ENCODE measurements at places on chromosomes 5 and 9.

DNA sequence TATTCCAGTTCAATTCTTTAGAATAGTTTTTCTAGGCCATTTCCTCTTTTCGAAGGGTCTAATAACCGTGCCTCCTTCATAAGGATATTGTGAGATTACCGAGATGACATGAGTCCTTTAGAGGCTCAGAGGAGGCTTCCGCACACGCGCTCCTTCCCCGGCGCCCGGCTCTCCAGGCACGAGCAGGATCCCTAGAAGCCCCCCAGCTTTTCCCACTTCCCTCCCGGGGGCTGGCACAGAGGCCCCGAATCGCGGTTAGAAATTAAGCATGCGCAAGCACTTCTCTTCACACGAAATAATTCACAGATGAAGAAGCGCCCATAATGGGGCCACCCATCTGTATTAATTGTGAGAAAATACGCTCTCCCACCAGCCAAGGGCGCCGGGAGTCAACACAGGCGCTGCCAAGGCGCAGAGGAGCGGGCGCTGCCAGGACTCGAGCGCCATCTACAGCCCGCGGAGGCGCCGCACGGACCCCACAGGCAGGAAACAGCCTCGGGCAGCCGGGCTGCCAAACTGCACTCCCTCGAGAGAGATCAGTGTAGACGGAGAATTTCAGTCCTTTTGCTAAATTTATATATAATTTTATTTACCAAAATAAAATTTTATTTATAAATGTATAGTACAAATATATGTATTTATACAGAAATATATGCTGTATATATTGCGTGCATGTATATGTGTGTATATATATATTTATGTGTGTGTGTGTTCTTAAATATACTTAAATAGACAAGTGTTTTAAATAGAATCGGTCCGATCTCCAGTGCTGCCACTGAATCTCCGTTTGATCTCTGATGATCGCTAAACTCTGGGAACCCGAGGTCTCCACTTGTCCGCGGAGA, 258.1 kb upstream of the NFIL3 start:
- peak; percentile 80 for DNase-seq

- no peak for DNase-seq
Measured at GRCh38 chr5:168683247-168683926, 104.2 kb upstream of the PANK3 start.

DNA sequence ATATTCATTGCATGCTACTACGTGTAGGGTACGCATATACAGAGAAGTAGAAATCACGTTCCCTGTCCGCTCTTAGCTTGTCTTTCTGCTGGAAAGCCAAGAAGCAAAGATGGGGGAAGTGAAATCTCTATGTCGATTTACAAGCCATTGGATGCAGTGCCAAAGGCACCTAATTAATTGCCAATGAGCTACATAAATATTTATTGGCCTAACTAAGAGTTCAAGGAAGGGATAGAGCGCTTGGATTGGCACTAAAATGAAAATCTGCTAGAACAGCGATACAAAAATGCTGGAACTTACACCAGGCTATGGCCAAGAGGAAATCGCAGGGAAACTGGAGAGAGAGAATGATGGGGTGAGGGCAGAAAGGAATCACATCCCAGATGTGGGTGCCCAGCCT, 10.8 kb downstream of the SMIM23 start:
- no peak for DNase-seq

DNA sequence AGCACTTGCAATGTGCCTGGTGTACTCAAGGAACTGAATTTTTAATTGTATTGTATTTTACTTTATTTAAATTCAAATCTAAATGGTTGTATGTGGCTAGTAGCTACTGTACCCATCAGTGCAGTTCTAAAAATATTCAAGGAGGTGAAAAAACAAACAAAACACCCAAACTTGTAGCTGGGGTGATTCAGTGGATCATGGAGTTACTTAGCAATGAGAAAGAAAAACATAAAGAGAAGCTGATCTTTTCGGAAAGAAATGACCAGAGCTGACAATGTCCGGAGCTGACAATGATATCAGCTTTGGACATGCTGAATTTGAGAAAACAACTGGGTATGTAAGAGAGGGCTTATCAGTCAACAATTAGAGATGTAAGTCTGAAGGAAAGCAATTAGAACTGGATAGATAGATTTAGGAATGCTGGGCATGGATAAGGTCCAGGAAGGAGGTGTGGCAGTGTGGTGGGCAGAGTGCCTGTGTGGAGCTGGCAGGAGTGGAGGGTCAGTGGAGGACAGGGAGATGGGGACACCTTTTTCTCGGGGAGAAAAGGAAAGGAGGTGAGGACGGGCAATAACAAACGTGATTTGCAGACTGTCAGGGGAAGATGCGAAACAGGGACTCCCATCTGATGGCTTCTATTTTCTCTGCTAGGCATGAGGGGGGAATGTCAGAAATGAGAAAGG, 113.2 kb downstream of the DCP2 start:
- DNase-seq: no peak

DNA sequence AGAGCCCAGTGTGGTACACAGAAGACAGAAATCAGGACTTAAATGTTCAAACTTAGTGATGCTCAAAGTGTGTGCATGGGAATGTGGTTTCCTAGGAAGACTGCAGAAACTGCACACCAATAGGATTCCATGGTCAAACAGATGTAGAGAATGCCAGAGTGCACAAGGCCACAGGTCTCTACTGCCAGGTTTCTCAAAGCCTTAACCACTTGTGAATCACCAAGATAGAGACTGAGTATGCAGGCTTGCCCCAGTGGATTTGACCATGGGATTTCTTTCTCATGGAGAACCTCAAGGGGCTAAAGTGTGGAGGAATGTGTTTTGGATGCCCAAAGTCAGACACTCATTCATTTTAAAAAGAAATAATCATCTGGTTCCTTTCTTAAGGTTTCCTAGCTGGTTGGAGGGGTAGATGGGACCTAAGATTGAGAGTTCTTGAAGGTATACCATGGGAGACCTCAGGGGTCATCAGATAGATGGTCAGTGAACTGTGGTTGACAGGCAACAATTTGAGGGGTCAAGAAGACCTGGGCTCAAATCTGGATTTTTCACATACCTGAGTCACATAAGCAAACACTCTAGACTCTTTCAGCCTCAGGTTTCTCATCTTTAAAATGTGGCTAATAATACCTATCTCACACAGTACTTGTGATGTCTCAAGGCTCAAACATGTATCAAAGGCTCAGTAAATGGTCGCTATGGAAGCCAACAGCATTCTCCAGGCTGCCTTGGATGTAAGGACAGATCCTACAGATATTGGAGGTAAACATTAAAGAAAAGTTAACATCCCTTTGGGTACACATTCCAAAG, 81.1 kb downstream of the BOD1 start:
- no peak for DNase-seq

DNA sequence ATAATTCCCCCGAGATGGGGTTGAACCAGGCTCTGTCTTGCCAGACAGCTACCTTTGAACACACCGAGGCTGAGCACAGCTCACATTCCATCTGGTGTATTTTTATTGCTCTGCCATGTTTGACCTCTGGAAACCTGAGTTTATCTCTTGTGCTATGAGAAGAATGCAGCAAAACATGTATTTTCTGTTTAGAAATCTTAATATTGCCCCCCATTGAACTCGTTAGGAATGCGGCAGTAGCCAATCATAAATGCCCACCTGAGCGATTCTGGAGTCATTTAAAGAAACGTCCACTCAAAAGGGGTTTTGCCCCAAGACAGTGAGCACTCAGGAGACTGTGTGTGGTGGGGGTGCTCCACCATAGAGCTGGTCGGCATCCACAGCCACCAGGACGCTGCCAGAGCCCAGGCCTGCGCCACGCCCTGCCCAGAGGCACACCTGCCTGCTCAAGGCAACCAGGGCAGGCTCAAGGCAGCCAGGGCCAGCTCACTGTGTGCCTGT, 26.9 kb downstream of the FGD3 start:
- no peak for DNase-seq

DNA sequence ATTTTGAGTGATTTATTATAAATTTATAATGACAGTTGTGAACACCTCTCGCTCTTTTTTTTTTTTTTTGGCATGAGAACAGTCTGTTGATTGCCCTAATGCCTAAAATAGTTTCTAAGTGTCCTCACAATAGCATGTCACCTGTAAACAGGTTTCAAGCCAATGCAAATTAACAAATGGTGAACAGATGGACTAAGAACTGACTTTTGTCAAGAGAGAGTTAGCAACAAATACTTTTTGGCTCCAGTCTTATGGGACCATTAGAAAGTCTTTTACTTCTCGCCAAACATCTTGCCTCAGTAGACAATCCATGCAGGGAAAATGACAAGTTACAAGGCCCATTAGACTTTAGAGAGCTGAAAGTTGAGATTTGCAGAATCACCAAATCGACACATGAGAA, 67.8 kb downstream of the MED27 start:
- no peak for DNase-seq

- no peak for DNase-seq
Measured at GRCh38 chr9:7984203-7984602, 184.6 kb upstream of the DMAC1 start.

GRCh38 chr9:2375114-2375513, 246.5 kb upstream of the VLDLR start:
- DNase-seq: no peak

- no peak for DNase-seq
Measured at GRCh38 chr5:95181644-95182043, 103.2 kb downstream of the MCTP1 start.

DNA sequence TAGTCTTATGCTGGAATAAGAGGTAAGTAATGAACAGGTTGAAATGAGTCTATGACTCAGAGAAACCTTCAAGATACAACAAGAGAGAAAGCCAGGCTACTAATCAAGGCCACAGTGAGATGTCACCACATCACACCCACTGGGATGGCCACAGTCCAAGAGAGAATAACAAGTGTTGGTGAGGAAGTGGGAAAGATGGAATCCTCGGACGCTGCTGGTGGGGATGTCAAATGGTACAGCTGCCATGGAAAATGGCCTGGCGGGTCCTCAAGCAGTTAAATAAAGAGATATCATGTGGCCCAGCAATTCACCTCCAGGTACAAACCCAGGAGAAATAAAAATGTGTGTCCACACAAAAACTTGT, 41.9 kb upstream of the NEURL1B start:
- no peak for DNase-seq

DNA sequence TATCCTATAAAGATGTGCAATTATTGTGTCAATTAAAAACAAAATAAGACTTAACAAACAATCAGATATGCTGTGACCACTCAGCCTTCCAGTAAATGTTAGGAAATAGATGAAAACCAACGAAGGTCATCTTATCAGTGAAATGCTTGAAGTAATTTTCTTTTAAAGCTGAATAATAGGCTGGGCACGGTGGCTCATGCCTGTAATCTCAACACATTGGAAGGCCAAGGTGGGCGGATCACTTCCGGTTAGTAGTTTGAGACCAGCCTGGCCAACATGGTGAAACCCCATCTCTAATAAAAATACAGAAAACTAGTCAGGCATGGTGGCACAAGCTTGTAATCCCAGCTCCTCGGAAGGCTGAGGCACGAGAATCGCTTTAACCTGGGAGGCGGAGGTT, 31.2 kb downstream of the NLN start:
- DNase-seq: no peak

DNA sequence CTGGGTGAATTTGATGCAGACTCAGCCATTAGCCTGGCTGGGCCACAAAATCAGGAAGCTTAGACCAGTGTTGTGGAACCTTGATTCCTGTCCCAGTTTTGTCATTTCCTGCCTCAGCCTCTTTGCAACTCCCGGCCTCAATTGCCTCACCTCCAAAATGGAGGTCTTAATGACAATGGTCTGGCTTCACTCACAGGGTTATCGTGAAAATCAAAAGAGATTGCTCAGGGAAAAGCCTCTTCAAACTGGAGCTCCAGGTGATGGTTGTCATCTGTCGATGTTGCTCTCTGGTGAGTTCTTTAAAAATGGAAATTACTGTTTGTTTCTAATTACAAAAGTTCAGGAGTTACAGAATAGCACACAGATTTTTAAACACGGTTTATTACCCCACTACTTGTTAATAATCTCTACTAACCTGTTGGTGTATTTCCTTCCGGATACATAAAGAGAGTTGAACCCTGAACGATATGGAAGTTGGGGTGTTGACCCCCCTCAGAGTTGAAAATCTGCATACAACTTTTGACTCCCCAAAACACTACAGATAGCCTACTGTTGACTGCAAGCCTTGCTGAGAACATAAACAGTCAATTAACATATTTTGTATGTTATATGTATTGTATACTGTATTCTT, 109.9 kb upstream of the CPEB4 start:
- peak; percentile 30 for DNase-seq

- no peak for DNase-seq
Measured at GRCh38 chr9:79222483-79222882, 349.3 kb upstream of the TLE4 start.

GRCh38 chr9:129367287-129367686, 189.2 kb upstream of the IER5L start:
- DNase-seq: no peak

- DNase-seq: no peak
Measured at GRCh38 chr5:127887282-127887681, 184.1 kb downstream of the CCDC192 start.

DNA sequence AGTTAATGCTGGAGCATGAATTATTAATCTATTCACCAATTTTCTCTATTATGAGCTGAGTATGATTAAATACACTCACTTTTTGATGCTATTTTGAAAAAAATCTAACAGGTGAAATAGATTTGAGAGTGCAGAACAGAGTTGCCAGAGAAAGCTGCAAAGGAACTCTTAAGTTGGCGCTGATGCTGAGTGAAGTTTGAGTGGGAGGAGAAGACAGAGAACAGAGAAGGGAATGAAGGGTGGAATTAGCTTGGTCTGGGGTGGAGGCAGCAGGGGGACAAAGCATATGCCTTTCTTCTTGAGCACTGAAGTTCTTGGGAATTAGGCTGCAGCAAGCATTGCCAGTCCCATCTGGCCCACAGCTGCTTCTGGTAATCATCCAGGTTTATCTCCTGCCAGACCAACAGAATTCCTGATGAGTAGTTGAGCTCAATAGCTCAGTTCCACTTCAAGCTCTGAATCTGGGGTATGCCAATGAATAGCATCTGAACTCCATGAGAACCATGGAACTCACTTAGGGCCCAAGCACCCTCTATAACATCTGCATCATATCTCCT, 290.1 kb downstream of the HINT1 start:
- DNase-seq: no peak

- no peak for DNase-seq
Measured at GRCh38 chr5:60687927-60688720, 11.8 kb downstream of the DEPDC1B start.

- DNase-seq: peak; percentile 65
Measured at GRCh38 chr5:52725808-52726207, 61.9 kb upstream of the ITGA1 start.

DNA sequence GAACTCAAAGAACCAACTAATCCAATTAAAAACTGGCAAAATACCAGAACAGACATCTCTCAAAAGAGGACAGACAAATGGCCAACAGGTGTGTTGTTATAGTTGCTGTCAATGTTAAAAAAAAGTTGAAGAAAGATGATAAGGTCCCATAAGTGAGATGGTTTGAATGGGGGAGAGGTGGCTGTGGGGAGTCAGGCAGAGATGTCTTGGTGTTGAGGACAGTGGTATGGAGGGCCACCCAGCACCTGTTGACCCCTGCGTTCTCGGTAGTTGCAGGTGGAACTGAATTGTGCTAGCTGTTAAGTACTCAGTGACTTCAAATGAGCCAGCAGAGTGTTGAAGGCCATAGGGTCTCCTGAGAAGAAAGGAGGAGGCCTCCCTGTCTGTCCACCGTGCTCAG, 55.9 kb upstream of the PITX1 start:
- no peak for DNase-seq

Measured in muscle of leg (tissue), 16 donors.